ENCODE measurements at places on chromosomes 6 and 20. TPM values are rescaled to one million over a fixed set of nuclear protein-coding genes. Genes with fewer than 3 reads are reported as not detected.

- no peaks in the 10 kb centered on the region for H3K4me1 ChIP-seq
- DNase-seq = no peak
- H3K4me3 ChIP-seq = no peak overlapping the region
- H3K27ac ChIP-seq = no peak overlapping the region
- no peaks in the 10 kb centered on the region for H3K36me3 ChIP-seq
Measured at GRCh38 chr6:28425944-28426541, 17.2 kb downstream of the ZSCAN23 start.

Gene ERVFRD-1
- total RNA-seq = 0.65 TPM

GRCh38 chr20:18851629-18852028 lies 38.0 kb downstream of the SCP2D1 start:
- no peaks in the 10 kb centered on the region for H3K36me3 ChIP-seq
- no peak overlapping the region for H3K4me3 ChIP-seq
- DNase-seq = no peak
- no peak overlapping the region for H3K27ac ChIP-seq

DNA sequence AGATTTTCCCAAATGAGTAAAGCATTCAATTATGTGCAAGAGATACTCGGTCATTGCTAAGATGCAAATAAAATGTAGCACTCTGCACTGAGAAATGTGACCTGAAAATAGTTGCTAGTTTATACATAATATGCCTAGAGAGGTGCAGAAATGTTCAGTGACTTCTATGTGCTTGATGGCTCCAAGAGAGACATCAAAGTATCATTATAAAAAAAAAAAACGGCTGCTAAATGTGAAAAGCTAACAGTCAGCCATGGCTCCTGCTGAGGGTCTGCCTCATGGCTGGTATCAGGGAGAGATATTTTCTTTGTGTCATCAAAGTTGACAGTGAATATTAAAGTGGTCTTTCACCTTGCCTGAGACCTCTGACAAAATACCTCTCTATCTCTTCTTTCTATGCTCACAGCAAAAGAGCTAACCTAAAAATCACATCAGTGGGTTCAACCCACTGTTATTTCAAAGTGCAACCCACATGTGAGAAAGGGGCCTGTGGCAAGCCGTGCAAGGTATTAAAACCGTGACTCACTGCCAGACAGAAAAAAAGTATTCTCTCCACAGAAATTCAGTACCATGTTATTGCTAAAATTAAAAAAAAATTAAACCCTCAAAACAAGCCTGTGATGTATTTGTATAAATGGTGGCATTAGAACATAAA lies 259.0 kb downstream of the HIVEP2 start:
- DNase-seq = no peak
- no peaks in the 10 kb centered on the region for H3K27me3 ChIP-seq
- no peak overlapping the region for H3K4me3 ChIP-seq
- no peaks in the 10 kb centered on the region for H3K36me3 ChIP-seq
- no peaks in the 10 kb centered on the region for H3K4me1 ChIP-seq
- H3K27ac ChIP-seq = no peak overlapping the region

- no peaks in the 10 kb centered on the region for H3K27me3 ChIP-seq
- H3K4me1 ChIP-seq = no peaks in the 10 kb centered on the region
- DNase-seq = no peak
- H3K36me3 ChIP-seq = no peaks in the 10 kb centered on the region
- no peak overlapping the region for H3K4me3 ChIP-seq
Measured at GRCh38 chr6:137688230-137688971, 178.7 kb upstream of the TNFAIP3 start.

Gene IP6K3
- total RNA-seq = 3.5 TPM

GRCh38 chr20:34084227-34084923 lies 27.7 kb downstream of the EIF2S2 start:
- no peak overlapping the region for H3K4me3 ChIP-seq
- H3K36me3 ChIP-seq = peaks cover 81% of the 10 kb centered on the region
- no peak for DNase-seq
- no peaks in the 10 kb centered on the region for H3K27me3 ChIP-seq

Gene TRIM10
- not detected for total RNA-seq

DNA sequence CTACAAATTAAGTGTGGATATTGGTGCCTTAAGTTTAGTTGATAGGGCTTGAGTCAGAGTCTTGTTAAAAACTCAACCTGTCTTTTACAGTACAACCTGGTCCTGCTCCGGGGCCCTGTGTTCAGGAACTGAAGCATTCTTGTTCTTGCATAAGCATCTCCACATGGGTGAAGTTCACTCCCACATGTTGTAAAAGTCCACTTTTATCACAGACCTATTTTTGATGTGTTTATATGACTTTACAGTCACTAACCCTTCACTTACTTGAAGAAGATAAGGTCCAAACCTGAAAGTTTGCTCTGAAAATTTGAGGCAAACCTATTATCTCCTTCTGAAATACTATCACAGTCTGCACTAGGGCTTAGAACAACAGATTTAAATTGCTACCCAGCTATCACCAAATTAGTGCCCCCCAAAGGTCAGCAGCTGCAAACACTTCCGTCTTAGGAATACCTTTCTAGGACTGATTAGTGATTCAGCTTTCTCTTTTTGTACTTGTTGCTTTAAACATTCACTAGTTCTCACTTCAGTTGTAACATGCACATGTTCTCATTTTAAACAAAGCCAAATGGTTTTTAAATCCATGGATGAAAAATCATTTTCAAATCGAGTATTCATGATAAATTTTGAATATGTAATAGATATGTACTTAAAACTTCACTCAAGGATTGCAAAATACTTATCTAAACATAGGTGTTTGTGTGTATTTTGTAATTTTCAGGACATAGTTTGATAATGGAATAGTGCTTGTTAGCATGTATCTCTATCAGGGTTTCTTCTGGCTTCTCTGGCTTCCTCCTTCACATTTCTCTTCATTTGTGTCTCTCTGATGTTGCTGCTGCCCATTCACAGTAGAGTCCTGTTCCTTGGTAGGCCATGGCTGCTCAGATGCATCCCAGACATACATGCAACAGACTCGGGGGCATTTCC lies 469.8 kb upstream of the SOX4 start:
- no peaks in the 10 kb centered on the region for H3K4me1 ChIP-seq
- no peak for DNase-seq
- no peaks in the 10 kb centered on the region for H3K27me3 ChIP-seq
- no peak overlapping the region for H3K27ac ChIP-seq
- no peaks in the 10 kb centered on the region for H3K36me3 ChIP-seq

DNA sequence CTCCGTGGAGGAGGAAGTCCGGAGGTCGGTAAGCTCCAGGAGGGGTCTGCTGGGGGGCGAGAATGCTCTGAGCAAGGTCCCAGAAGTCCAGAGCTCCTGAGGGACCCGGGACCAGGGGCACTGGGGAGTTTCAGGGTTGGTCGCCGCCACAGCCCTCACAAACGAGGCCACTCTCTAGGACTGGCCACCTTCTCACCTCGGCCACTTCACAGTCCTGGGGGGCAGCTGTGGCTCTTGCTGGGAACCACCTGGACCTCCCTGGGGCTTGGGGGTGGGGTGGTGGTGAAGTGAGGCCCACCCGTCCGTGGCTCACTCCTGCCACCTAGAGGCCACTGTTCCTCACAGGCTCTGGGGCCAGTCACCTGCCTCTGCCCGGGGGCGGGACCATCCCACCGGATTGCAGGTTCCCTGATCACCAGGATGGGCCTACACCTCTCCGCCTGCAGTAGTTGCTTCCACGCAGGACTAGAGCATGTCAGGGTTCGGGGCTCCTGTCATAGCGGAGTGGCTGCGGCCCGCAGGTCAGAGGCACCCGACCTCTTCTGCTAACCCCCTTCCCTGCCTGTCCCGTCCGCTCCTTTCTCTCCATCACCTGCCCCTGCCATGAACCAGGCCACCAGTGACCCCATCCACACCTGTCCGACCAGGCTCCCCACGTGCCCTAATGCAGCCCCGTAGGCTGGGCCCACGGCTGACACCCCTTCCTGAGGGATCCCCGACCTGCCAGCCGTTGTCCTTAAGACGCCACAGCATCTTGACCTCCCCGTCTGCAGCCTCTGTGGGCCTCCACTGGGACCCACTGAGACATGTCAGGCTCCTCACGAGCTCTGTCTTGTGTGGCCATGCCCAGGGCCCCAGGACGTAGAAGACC lies 5.1 kb upstream of the TCEA2 start:
- H3K4me3 ChIP-seq = peak overlapping the region; percentile 41
- peak overlapping the region; percentile 87 for H3K27ac ChIP-seq
- DNase-seq = peak; percentile 84
- H3K36me3 ChIP-seq = no peaks in the 10 kb centered on the region

Gene BTNL2
- total RNA-seq = not detected

DNA sequence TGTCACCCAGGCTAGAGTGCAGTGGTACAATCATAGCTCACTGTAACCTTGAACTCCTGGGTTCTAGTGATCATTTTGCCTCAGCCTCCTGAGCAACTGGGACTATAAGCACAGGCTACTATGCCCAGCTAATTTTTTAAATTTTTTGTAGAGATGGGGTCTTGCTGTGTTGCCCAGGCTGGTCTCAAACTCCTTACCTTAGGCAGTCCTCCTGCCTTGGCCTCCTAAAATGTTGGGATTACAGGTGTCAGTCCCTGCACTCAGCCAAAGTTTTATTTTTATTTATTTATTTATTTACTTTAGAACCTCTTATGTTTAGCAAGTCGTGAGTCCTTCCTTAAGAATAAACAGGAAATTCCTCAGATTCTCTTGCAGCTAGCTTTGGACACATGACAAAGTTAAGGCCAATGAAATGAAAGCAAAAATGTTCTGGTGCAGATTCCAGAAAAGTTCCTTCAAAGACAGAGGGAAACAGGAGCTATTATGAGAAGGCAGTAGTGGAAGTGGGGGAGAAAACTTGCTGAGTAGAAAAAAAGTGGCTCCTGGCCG lies 19.1 kb downstream of the PIM1 start:
- H3K4me1 ChIP-seq = peaks cover 4% of the 10 kb centered on the region
- no peak overlapping the region for H3K4me3 ChIP-seq
- H3K36me3 ChIP-seq = no peaks in the 10 kb centered on the region
- H3K27me3 ChIP-seq = no peaks in the 10 kb centered on the region
- DNase-seq = no peak

Gene ATP6V1G2
- total RNA-seq = 1.6 TPM

Gene HBS1L
- total RNA-seq = 51.3 TPM

Gene PACSIN1
- total RNA-seq = not detected

DNA sequence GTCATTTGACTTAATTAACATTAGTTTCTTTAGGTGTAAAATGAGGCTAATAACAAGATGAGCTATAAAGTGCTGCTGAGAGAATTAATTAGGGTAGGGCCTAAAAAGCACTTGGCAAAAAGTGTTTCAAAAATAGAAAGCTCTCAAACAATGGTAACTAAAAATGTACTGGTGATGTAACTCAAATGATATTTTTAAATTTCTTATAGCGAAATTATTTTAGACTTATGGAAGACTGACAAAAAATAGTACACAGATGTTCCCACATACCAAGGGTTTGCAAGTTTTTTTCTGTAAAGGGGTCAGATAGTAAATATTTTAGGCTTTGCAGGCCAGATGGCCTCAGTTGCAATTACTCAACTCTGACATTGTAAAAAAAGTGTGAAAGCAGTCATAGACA lies 190.7 kb upstream of the UFL1 start:
- no peak for DNase-seq
- H3K4me1 ChIP-seq = no peaks in the 10 kb centered on the region
- H3K36me3 ChIP-seq = no peaks in the 10 kb centered on the region

GRCh38 chr20:14069796-14070195 lies 74.5 kb downstream of the MACROD2 start:
- H3K4me1 ChIP-seq = no peaks in the 10 kb centered on the region
- no peak for DNase-seq
- H3K27me3 ChIP-seq = no peaks in the 10 kb centered on the region
- H3K36me3 ChIP-seq = no peaks in the 10 kb centered on the region

- no peak for DNase-seq
- H3K27me3 ChIP-seq = no peaks in the 10 kb centered on the region
- H3K4me1 ChIP-seq = no peaks in the 10 kb centered on the region
- H3K27ac ChIP-seq = no peak overlapping the region
- no peak overlapping the region for H3K4me3 ChIP-seq
Measured at GRCh38 chr6:16812993-16813392, 51.7 kb upstream of the ATXN1 start.

- no peaks in the 10 kb centered on the region for H3K4me1 ChIP-seq
- no peak for DNase-seq
- no peak overlapping the region for H3K27ac ChIP-seq
- H3K27me3 ChIP-seq = no peaks in the 10 kb centered on the region
Measured at GRCh38 chr6:134031696-134032255, 20.6 kb downstream of the SLC2A12 start.

GRCh38 chr6:96749891-96750290 lies 87.4 kb downstream of the GPR63 start:
- H3K27ac ChIP-seq = no peak overlapping the region
- no peaks in the 10 kb centered on the region for H3K36me3 ChIP-seq
- no peaks in the 10 kb centered on the region for H3K27me3 ChIP-seq
- no peaks in the 10 kb centered on the region for H3K4me1 ChIP-seq
- no peak overlapping the region for H3K4me3 ChIP-seq
- no peak for DNase-seq

- H3K36me3 ChIP-seq = peaks cover 27% of the 10 kb centered on the region
- DNase-seq = no peak
- H3K4me1 ChIP-seq = peaks cover 82% of the 10 kb centered on the region
- peak overlapping the region; percentile 97 for H3K27ac ChIP-seq
- H3K27me3 ChIP-seq = no peaks in the 10 kb centered on the region
Measured at GRCh38 chr6:158813032-158813431, 6.1 kb downstream of the EZR start.

DNA sequence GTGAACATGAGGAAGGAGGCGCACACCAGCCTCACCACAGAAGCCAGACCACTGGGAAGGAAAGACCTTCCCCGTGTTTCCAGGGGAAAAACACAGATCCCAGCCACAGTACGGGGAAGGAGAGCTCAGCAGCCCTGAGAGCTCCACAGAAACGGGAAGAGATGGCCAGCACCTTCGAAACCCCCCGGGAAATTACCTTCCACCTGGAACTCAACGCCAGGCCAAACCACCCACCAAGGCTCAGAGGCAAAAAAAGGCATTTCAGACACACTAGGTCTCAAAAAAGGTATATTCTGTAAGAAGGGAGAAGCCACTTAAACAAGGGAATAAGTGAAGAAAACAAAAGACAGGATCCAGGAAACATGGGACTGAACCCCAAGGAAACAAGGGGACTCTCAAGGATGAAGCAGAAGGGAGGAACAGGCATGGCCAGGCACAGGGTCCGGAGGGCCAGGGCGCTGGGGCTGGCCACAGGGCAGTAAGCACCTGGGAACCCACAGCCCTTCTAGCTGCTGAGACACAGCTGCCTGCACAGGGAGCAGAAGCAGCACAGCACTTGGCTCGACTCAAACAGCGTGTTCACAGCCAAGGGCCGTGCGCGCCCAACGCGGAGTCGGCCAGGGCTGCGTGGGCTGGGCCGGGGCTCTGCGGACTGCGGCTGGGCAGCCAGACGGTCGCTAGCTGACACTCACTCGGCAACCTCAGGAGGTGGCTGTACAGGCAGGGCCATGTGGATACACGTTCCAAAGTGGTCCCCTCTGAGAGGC lies 44.6 kb downstream of the TAF4 start:
- H3K36me3 ChIP-seq = no peaks in the 10 kb centered on the region
- DNase-seq = no peak
- H3K27ac ChIP-seq = no peak overlapping the region
- no peak overlapping the region for H3K4me3 ChIP-seq
- H3K27me3 ChIP-seq = no peaks in the 10 kb centered on the region
